ENCODE measurements at places on chromosomes 11 and 22.
A peak's percentile ranks its signal among the peaks of the same experiment; 100 is the strongest.

DNA sequence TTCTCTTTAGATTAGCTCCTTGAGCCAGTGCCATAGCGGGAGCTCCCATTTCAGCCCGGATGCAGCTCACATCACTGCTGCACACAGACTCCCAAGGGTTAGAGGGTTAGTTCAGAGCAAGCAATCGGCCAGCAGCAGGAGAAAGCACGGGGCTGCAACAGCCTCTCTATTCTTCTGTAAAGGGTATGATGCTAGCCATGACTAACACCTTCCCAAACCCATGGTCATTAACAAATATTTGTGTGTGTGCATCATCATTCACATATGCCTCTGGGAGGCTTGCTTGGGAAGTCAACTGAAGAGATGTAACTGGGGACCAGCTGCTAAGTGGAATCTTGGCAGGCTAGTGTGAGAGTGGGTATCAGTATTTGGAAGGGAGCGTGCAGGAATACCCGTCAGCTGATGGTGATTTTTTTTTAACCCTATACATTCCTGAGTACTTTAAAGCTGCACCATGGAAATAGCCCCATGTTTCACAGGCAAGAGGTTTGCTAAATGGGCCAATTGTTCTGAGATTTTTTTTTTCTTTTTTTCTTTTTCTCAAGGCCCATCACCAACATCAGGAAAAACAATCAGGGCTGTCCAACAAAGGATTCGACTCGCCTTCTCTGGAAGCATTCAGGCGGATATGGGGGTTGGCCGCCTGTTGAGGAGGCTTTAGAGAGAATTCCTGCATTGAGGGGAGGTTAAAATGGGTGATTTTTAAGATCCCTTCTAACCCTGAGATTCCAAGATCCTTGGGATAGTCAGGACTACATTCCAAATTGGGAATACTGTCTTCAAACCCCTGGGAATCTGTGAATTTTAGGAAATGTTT, 33.2 kb upstream of the CCDC89 start:
- peak; percentile 97 for DNase-seq

DNA sequence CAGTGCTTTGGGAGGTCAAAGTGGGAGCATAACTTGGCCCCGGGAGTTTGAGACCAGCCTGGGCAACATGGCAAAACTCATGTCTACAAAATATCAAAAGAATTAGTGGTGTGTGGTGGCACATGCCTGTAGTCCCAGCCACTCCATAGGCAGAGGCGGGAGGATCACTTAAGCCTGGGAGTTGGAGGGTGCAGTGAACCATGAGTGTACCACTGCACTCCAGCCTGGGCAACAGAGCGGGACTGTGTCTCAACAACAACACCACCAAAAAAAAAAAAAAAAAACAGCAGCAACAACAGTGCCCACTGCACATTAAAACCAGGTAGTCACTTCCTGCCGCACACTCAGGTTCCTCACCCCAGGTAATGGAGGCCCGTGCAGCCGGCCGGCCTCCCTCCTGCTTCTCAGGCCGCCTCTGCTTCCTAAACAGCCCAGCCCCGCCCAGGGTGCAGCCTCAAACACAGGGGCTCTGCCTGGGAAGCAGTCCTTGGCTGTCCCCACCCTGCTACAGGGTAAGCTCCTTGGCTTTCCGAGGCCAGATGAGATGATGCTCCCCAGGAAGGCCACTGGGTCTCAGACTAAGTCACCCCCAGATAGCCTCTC, 318.3 kb downstream of the SHANK2 start:
- DNase-seq: no peak

DNA sequence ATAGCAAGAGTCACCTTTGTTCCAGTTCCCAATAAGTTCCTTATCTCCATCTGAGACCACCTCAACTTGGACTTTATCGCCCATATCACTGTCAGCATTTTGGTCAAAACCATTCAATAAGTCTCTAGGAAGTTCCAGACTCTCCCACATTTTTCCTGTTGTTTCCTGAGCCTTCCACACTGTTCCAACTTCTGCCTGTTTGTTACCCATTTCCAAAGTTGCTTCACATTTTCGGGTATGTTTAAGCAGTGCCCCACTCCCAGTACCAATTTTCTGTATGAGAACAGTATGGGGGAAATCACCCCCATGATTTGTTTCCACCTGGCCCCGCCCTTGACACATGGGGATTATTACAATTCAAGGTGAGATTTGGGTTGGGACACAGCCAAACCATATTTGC, 26.7 kb downstream of the BCL2L13 start:
- no peak for DNase-seq

DNA sequence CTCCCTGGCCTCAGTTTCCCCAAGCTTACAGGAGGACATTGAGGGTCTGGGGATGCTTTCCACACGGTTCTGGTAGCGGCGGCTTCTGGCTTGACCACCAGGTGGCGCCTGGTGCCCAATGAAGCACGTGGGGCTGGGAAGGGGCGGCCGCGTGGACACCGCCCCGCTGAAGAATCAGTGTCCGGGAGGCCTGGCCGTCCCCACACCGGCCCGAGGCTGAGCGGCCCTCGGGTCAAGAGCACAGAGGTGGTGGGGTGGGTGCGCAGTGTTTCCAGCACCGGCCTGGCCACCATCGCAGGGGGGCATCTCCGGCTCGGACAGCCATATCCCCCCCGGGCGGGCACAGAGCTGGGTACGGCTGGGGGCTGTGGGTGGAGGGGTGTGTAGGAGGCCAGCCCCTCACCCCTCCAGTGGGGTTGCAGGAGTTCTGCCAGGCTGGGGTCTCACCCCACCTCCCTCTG, 27.8 kb upstream of the PPARA start:
- peak; percentile 81 for DNase-seq

DNA sequence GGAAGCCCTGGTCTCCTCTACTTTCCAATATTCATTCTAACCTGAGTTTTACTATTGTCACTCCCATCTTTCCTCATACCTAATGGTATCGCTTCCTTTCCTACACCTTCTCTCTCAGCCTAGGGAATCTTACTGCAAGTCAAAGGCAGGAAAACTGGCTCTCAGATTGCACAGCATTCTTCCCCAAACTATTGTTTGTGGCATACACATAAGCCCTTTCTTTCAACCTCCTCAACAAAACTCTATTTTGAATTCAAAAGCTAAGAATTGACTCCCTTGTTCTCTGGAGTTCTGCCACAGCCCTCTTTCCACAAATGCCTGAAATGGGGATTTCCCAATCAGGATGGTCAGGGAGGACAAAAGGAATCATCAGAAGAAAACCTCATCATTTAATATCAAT, 181.5 kb downstream of the FAM76B start:
- DNase-seq: no peak

DNA sequence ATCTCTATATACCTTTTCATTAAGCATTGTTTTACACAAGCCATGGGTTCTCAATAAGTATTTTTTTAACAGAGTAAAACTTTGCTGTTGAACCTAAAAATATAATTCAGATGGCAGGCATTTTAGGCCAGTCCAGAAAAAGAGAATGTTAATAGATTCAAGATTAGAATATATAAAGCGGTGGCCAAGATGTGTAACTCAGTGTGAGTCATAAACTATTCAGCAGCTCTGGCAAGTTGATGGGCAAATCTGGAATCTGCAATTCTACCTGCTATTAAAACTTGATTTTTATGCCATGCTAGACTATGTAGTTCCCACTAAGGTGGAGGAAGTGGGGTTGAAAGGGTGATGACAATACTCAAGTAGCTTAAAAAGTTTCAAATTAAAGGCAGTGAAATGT, 45.4 kb downstream of the CASP12 start:
- no peak for DNase-seq

- no peak for DNase-seq
Observed at GRCh38 chr11:75427181-75427580, 5.8 kb downstream of the KLHL35 start.

GRCh38 chr22:37925767-37926166, 19.7 kb downstream of the MICALL1 start:
- no peak for DNase-seq

GRCh38 chr11:12662101-12662689, 12.0 kb upstream of the TEAD1 start:
- DNase-seq: no peak

DNA sequence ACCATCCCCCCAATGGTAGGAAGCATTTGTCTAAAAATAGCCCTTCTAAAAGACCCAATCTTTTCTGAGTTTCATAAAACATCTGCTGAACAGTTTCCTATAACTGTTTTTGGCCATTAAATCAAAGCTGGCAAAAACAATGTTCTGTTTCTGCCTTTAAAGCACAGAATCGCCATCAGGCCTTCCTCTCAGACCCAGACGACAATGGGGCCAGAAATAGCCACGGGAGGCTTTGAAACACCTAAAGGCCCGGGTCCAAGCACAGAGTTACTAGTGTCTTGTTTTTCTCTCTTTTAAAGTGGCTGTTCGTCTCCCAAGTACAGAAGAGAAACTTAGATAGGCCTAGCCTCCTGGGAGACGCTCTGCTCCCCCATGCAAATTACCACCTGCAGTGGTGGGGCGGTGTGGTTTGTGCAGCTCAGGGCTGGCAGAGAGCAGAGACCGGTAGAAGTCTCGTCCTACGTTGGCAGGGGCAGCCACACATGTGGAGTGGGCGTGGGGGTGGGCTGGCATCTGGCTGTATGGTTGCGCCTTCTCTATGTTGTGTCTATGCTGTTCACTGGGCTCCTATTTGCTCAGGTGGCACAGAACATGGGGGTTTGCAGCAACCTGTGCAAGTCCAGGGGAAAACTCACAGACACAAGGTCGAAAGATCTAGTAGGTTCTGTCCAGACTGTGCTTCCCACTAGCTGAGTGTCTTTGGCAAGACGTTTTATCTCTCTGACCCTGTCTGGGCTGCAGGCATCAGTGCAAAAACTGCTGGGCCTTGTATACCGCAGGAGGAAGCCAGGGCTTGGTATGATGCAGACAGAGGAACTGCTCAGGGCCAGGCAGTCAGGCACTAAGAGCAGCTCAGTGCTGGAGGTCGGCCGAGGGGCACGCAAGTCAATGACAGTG, 23.6 kb upstream of the ETS1 start:
- DNase-seq: no peak

DNA sequence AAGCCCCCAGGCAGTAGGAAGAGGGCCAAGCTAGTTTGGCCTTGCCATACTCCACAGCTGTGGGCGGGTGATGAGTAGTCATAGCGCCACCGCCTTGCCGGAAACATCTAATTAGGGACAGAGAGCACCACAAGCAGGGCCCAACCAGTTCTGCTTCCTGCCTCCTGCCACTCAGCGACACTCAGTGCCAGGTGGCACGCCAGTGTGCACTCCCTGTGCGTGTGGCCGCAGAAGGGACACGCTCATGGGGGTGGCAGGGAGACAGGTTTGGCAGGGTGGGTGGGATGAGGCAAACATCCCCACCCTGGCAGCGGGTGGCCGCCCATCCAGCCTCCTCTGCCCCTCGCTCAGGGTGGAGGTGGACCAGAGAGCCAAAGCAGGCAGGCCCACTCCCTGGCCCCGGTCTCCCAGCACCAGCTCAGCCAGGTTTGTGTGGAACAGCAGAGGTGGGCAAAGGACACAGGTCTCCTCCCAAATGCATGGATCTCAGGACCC, 4.9 kb downstream of the OVOL1 start:
- no peak for DNase-seq

- peak; percentile 6 for DNase-seq
Observed at GRCh38 chr11:16179676-16180075, 176.7 kb downstream of the SOX6 start.

DNA sequence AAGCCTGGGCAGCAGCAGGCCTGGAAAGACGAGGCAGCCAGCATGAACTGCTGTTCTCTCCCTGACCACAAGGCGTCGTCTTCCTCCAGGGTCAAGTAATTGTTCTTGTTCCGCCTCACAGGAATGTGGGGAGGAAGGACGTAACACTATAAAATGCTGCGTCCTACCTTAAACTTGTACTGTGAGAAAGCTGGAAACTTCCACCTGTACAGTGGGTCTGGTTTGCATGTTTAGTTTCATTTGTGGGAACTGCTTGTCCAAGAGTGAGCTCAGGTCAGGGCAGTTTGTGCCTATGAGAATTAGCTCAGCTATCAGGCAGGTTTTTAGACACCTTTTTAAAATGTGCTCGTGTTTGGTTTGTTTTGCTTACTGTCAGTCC, 55.2 kb downstream of the PANX1 start:
- peak; percentile 30 for DNase-seq

- DNase-seq: no peak
Observed at GRCh38 chr11:92035488-92035887, 189.1 kb upstream of the FAT3 start.

DNA sequence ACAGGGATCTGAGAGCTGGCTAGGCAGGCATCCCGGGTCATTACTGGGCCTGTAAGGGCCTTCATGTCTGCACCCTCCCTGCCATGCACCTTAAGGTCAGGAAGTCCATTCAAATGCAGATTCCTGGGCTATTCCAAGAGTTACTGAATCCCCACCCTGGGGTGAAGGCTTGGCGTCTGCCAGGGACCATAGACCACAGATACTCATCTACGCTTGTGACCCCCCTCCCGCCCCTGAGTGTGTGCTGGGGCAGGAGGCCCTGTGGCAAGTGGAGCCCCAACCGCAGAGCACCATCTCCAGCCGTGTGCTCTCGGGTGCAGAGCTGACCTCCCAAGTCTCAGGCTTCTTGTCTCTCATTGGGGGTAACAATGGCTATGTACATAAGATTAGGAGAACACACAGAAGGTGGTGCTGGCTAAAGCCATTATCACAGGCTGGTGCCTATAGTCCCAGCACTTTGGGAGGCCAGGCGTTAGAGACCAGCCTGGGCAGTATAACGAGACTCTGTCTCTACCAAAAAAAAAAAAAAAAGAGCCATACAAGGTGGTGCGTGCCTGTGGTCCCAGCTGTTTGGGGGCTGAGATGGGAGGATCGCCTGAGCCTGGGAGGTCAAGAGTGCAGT, 19.1 kb upstream of the KCNQ1OT1 start:
- DNase-seq: no peak

DNA sequence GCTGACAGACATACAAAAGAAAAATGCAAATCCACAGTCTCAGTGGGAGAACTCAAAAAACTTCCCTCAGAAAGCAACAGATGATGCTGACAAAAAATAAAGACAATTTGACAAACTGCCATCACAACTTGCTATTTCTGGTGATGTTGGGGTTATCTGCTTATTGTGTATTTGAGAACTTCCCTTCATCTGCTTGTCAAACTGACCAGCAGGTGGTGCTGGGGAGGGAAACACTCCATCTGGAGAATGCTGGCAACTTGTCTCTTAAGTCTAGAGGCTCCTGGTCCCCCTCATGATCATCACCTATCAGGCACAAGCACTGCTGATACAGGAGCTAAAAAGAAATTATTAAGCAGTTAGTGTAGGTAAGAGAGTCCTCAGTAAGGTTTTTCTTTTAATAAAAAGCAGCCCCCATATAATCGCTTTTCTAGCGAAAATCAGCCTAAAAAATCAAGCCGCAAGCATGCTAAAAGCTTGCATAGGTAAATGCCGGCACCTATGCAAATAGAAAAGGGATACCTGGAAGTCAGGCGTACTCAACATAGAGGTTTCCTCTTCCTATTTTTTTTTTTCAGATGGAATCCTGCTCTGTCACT, 9.8 kb upstream of the FAM111B start:
- DNase-seq: peak; percentile 39

GRCh38 chr22:30447656-30448055, 22.1 kb downstream of the MTFP1 start:
- no peak for DNase-seq

Measured in AG08395 (cell line).